Activated T-cell treated with anti-CD3 and anti-CD28 coated beads, Interleukin-2, amount 50 U/mL, for 72 hours (primary cell): ENCODE measurements at places on chromosomes 2 and 18.

- no peaks in the 10 kb centered on the region for H3K27me3 ChIP-seq
- H3K4me1 ChIP-seq: peaks cover 55% of the 10 kb centered on the region
Measured at GRCh38 chr2:161952783-161953191, 121.2 kb downstream of the DPP4 start.

DNA sequence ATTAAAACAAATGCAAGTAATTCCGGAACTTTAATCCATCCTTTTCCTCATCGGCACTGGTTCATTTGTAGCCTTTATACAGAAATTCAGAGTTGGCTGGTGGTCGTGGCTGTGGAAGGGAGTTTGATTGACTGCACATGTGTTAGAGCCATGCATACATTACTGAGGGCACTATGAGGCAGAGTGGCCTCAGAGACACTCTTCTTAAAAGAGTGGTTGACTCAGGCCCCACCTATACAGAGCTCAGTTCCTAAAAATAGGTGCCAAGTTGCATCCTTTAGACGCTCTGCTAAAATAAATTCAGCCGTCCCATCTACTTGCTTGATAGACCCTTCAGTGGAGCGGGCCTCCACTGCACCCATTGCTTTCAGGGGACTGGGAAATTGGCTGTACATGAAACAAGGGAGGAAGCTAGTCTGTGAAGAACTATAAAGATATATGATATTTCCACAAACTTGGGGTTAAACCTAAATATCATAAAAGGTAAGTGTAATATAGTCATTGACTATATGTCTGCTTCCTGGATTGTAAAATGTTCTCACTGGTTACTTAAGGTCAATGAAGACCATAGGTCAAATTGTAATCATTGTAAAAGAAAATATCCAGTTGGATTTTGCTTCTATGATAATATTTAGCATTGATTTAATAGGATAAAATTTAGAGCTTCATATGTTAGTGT lies 298.9 kb downstream of the XIRP2 start:
- H3K27me3 ChIP-seq: no peaks in the 10 kb centered on the region
- no peak overlapping the region for H3K27ac ChIP-seq
- DNase-seq: no peak
- no peaks in the 10 kb centered on the region for H3K4me1 ChIP-seq

- peaks cover 9% of the 10 kb centered on the region for H3K36me3 ChIP-seq
- H3K4me1 ChIP-seq: peaks cover 69% of the 10 kb centered on the region
- no peak for DNase-seq
Measured at GRCh38 chr2:233115121-233115520, 55.0 kb downstream of the INPP5D start.

- no peak for DNase-seq
- no peak overlapping the region for H3K4me3 ChIP-seq
- no peaks in the 10 kb centered on the region for H3K4me1 ChIP-seq
- no peaks in the 10 kb centered on the region for H3K27me3 ChIP-seq
- no peak overlapping the region for H3K27ac ChIP-seq
Measured at GRCh38 chr2:237465515-237466148, 21.4 kb upstream of the MLPH start.

DNA sequence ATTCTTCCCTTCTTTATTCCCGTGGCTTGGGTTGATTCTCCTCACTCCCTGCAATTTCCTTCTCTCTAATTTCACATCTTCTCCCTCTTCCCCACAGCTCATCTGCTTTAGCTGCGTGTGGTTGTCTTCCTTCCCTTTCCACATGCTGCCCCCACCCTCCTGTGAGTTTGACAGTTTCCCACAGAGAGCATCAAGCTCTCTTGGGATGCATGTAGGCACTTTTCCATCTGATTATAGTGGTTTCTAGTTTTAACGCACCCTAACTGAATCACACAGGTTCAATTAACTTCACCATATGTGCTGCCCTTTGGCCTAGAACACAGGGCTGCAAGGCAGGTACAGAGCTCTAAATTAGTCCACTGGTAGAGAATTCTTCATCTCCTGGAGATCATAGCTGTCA lies 110.5 kb downstream of the TACR1 start:
- no peaks in the 10 kb centered on the region for H3K36me3 ChIP-seq
- no peaks in the 10 kb centered on the region for H3K4me1 ChIP-seq
- no peak overlapping the region for H3K27ac ChIP-seq
- no peak for DNase-seq

DNA sequence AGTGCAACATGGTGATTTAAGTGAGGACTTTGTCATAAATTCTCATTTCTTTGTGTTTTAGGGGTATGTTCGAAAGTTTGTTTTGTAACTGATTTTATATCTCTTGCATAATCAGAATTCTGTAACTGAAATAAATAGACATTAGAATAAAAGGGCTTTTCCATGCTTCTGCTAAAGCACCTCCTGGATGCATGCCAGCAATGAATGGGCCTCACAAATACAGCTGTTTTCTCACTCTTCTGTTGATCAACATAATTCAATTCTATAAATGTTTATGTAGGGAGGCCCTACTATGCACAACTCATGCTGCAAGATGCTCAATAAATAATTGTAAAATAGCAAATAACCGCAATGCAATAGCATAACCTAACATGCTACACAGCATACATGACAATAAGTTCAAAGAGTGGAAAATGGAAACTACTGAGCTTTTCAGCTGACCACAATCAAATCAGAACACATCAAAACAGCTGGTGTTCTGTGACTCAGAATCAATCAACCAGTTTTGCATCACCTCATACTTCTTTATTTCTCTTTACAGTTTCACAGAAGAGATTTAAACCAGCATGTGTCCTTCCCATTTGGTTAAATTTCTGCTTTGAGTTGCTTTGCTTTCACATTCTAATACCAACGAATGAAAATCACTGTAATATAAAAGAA lies 11.0 kb downstream of the CDH7 start:
- H3K4me1 ChIP-seq: no peaks in the 10 kb centered on the region
- DNase-seq: no peak
- H3K36me3 ChIP-seq: no peaks in the 10 kb centered on the region
- no peaks in the 10 kb centered on the region for H3K27me3 ChIP-seq
- H3K27ac ChIP-seq: no peak overlapping the region

DNA sequence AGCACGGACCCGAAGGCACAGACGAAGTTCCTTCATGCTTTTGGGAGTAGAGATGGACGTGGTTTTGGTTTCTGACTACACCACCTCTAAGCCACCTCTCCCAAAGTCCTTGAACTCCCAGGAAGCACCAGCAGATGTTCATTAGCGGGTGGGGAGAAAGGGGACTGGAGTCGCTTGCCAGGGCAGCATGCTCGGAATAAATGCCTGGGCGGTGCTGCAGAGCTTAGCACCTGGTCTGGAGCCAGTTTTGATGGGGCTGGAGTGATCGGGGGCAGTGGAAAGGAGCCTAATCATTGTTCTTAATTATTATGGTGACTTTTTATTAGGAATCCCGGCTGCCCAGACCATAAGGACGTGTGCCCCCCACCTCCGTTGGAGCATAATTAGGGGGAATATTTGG lies 220.8 kb downstream of the TFCP2L1 start:
- no peak overlapping the region for H3K4me3 ChIP-seq
- H3K4me1 ChIP-seq: no peaks in the 10 kb centered on the region
- no peaks in the 10 kb centered on the region for H3K36me3 ChIP-seq
- H3K27me3 ChIP-seq: no peaks in the 10 kb centered on the region
- no peak for DNase-seq
- H3K27ac ChIP-seq: no peak overlapping the region

- H3K4me1 ChIP-seq: peaks cover 15% of the 10 kb centered on the region
- no peak for DNase-seq
- no peak overlapping the region for H3K4me3 ChIP-seq
- no peaks in the 10 kb centered on the region for H3K36me3 ChIP-seq
Measured at GRCh38 chr18:57749604-57749970, 53.5 kb downstream of the ATP8B1 start.

- H3K27ac ChIP-seq: no peak overlapping the region
- DNase-seq: no peak
- no peaks in the 10 kb centered on the region for H3K27me3 ChIP-seq
- no peaks in the 10 kb centered on the region for H3K4me1 ChIP-seq
Measured at GRCh38 chr2:182929972-182930371, 63.5 kb upstream of the FRZB start.

- no peak for DNase-seq
- H3K27me3 ChIP-seq: no peaks in the 10 kb centered on the region
Measured at GRCh38 chr2:140654565-140654964, 1476.3 kb downstream of the LRP1B start.

GRCh38 chr18:26756556-26756955 lies 109.0 kb downstream of the AQP4 start:
- no peak for DNase-seq
- H3K4me1 ChIP-seq: no peaks in the 10 kb centered on the region
- H3K4me3 ChIP-seq: no peak overlapping the region
- H3K27me3 ChIP-seq: no peaks in the 10 kb centered on the region
- no peaks in the 10 kb centered on the region for H3K36me3 ChIP-seq

DNA sequence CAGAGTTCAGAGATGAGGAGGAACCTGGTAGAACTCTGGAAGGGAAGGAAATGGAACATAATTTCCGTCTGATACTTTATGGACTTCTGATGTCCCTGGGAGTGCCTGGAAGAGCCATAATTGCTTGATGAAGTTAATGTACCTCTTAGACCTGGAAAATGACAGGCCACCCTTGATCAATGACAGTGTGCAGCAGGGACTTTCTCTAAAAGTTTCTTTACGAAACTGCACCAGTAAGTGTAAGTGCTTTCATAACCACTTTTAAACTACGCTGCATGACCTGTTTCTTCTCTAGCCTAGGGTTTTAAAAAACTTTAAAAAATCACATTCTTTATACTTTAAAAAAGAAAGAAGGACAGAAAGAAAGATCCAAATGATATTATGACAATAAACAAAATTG lies 164.5 kb downstream of the LPIN1 start:
- peaks cover 1% of the 10 kb centered on the region for H3K36me3 ChIP-seq
- H3K4me3 ChIP-seq: no peak overlapping the region
- H3K27ac ChIP-seq: no peak overlapping the region
- no peaks in the 10 kb centered on the region for H3K4me1 ChIP-seq

- no peaks in the 10 kb centered on the region for H3K4me1 ChIP-seq
- no peak overlapping the region for H3K27ac ChIP-seq
- no peak for DNase-seq
- H3K36me3 ChIP-seq: no peaks in the 10 kb centered on the region
- H3K27me3 ChIP-seq: no peaks in the 10 kb centered on the region
Measured at GRCh38 chr2:145622285-145622684, 1102.4 kb upstream of the ZEB2 start.

DNA sequence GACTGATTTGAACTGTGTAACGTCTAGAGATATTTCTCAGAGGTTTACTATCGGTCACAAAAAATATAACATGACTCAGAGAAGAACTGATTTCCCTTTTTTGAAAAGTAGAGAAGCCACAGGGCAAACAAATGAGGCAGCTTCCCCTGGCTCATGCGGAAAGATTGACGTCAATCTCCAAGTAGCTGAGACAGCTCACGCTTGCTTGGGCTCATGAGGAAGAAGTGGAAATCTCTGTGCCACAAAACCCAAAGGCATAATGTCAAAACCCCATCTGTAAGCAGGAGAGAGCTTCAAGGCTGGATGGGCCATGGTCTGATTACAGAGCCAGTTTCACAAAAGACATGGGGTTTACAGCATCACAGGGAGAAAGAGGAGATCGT lies 188.1 kb downstream of the ARL4C start:
- H3K4me1 ChIP-seq: peaks cover 50% of the 10 kb centered on the region
- H3K36me3 ChIP-seq: peaks cover 5% of the 10 kb centered on the region
- H3K27ac ChIP-seq: peak overlapping the region; percentile 83
- H3K27me3 ChIP-seq: no peaks in the 10 kb centered on the region

- H3K36me3 ChIP-seq: no peaks in the 10 kb centered on the region
- H3K4me3 ChIP-seq: no peak overlapping the region
- no peaks in the 10 kb centered on the region for H3K27me3 ChIP-seq
- H3K27ac ChIP-seq: no peak overlapping the region
- peaks cover 14% of the 10 kb centered on the region for H3K4me1 ChIP-seq
- no peak for DNase-seq
Measured at GRCh38 chr18:8749492-8749891, 44.1 kb downstream of the MTCL1 start.

DNA sequence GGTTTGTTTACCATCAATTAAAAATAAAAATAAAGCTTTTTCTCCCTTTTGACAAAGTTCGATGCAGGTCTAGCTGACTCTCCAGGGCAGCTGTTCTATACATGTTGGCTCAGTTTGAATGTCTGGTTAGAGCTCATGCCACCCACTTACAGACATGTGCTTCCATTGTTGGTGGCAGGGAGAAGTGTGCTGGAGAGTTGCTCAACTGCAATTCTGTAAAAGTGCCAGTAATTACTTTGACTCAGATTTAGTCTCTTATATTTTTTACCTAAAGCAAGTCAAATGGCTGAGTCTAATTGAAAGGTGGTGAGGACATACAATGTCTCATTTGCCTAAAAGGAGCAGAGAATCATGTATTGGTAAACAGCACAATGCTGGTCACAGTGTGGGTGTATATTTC lies 609.1 kb upstream of the SYT4 start:
- H3K27ac ChIP-seq: no peak overlapping the region
- H3K4me1 ChIP-seq: no peaks in the 10 kb centered on the region
- H3K36me3 ChIP-seq: peaks cover 2% of the 10 kb centered on the region

DNA sequence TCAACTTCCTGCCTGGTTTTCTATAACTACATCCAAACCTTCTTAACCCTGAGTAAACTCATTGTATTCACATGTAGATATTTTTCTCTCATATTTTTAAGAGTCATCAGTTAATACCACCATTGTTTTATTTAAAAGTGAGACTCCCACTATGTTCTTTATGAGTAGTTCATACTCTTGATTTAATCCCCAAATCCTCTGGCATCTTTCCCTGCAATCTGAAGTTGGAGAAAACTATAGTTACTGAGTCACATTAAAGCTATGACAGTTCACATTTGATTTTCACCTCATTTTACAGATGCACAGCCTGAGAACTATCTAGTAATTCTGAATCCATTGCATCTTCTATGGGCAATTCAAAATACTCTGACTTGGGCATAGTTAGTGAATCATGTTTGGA lies 1358.7 kb upstream of the NRXN1 start:
- H3K27me3 ChIP-seq: no peaks in the 10 kb centered on the region
- H3K36me3 ChIP-seq: no peaks in the 10 kb centered on the region
- H3K4me3 ChIP-seq: no peak overlapping the region
- H3K4me1 ChIP-seq: no peaks in the 10 kb centered on the region

DNA sequence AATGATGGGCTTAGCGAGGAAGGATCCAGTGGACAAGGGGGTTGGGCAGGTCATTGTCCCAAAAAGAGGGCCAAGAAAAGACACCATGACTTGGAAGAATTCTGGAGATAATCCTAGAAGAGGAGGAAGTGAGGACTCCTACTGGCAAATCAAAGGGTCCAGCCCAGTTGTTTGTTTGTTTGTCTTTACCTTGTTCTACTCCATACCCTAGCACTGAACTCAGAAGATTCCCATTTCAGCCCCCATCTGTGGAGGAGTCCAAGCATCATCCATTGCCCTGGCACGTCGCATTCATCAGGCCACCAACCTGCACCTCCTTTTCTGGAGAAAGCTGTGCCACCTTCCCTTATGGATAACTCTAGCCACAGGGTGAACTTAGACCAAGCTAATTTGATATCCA lies 326.2 kb downstream of the EN1 start:
- H3K4me3 ChIP-seq: no peak overlapping the region
- no peak overlapping the region for H3K27ac ChIP-seq

DNA sequence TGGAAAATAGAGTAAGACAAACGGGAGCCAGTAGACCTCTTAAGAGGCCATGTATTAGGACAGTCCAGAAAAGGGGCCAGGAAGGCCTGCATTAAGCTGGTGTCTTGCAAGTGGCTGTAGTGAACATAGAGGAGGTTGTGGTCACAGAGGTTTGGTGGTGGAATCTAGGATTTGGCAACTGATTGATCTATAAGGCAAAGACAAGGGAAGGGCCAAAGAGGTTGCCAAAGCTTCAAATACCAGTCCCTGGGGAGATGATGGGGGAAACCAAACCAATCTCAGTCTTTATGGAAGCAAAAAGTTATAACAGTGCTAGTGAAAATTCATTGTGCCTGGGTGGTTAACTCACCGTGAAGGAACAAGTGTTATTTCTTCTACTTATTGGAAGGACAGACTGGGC lies 28.7 kb upstream of the RTN4 start:
- H3K4me1 ChIP-seq: no peaks in the 10 kb centered on the region
- no peaks in the 10 kb centered on the region for H3K27me3 ChIP-seq
- H3K4me3 ChIP-seq: no peak overlapping the region
- no peak overlapping the region for H3K27ac ChIP-seq
